Natural killer cell (primary cell): ENCODE measurements at places on chromosomes 6 and 20. TPM values are rescaled to one million over a fixed set of nuclear protein-coding genes. Genes with fewer than 3 reads are reported as not detected.

DNA sequence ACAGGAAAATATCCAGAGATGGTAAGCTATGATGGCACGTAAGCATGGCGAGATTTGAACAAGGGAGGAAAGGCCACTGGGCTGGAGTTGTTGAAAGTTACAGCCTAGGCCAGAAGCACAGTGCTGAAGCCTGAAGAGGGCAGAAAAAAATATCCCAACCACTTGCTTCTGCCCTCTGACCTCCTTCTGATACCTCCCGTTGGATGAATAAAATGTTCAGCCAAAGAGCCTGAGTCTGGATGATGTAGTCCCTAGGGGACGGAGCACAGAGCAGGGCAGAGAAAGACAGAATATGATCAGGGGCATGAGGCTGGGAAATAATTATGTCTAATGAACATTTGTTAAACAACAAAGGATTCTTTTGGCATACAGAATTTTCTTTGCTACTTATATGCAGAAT, 19.7 kb downstream of the KLHL31 start:
- DNase-seq, result no peak
- no peaks in the 10 kb centered on the region for H3K27me3 ChIP-seq
- no peak overlapping the region for H3K4me3 ChIP-seq
- H3K27ac ChIP-seq, result no peak overlapping the region
- H3K4me1 ChIP-seq, result peaks cover 8% of the 10 kb centered on the region

DNA sequence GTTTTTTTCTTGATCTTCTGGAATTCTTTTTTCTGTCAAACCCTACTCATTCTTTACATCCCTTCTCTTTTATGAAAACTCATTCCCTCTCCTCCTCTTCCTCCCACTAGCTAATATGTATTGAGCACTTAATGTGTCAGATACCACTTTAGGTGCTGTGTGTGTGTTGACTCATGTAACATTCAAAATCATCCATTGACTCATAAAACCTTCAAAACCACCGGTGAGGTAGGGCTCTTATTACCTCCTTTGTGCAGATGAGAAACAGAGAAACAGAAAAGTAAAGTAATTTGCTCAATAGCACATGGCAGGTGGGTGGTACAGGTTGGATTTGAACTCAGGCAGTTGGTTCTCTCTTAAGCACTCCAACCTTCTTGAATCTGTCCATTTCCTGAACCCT, 136.3 kb upstream of the NEDD9 start:
- no peak for DNase-seq
- no peak overlapping the region for H3K4me3 ChIP-seq
- H3K27ac ChIP-seq, result no peak overlapping the region
- peaks cover 24% of the 10 kb centered on the region for H3K4me1 ChIP-seq

DNA sequence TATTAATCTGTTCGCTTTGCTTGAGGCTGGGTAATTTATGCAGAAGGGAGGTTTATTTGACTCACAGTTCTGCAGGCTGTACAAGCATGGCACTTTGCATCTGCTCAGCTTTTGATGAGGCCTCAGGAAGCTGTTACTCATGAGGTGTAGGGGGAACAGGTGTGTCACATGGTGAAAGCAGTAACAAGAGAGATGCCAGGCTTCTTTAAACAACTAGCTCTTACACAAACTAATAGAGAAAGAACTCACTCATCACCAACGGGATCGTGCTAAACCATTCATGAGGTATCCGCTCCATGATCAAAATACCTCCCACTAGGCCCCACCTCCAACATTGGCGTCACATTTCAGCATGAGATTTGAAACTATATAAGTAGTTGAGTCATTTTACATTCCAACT, 34.4 kb upstream of the GCLC start:
- H3K27ac ChIP-seq, result no peak overlapping the region
- no peaks in the 10 kb centered on the region for H3K36me3 ChIP-seq
- no peaks in the 10 kb centered on the region for H3K27me3 ChIP-seq
- H3K4me1 ChIP-seq, result no peaks in the 10 kb centered on the region

The SLC25A27 gene
- total RNA-seq, result not detected

DNA sequence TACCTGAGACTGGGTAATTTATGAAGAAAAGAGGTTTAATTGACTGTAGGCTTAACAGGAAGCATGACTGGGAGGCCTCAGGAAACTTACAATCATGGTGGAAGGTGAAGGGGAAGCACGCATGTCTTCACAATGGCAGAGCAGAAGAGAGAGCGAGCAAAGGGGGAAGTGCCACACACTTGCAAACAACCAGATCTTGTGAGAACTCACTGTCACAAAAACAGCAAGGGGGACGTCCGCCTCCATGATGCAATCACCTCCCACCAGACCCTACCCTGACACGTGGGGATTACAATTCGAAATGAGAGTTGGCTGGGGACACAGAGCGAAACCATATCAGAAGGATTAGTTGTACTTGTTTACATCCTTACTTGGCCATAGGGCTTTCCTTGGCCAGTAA, 49.7 kb downstream of the FIG4 start:
- no peak overlapping the region for H3K27ac ChIP-seq
- H3K27me3 ChIP-seq, result no peaks in the 10 kb centered on the region
- H3K4me1 ChIP-seq, result no peaks in the 10 kb centered on the region
